ENCODE measurements at places on chromosomes 16 and 17. TPM values are rescaled to one million over a fixed set of nuclear protein-coding genes. Genes with fewer than 3 reads are reported as not detected.

Gene SOX8
- not detected for total RNA-seq

Gene DHX40
- 38.9 TPM for total RNA-seq

Gene KRT39
- not detected for total RNA-seq

DNA sequence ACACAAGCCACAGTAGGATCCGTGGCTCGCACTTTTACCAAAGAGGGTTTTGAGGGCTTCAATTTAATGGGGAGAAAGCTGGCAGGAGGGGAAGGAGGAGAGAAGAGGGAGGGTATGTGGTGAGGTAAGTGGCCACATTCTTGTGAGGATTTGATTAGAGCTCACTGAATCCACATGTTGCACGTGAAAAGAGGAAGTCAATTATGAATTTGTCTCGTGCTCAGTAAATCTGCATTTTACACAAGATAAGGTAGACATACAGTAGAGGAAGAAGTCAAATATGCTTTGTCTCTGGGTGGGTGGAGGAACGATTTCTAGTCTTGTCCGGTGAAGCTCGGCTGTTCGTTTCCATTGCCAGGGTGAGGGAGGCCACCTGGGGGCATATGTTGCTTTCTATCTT, 862 bp downstream of the ZNF232 start:
- no peak for DNase-seq

DNA sequence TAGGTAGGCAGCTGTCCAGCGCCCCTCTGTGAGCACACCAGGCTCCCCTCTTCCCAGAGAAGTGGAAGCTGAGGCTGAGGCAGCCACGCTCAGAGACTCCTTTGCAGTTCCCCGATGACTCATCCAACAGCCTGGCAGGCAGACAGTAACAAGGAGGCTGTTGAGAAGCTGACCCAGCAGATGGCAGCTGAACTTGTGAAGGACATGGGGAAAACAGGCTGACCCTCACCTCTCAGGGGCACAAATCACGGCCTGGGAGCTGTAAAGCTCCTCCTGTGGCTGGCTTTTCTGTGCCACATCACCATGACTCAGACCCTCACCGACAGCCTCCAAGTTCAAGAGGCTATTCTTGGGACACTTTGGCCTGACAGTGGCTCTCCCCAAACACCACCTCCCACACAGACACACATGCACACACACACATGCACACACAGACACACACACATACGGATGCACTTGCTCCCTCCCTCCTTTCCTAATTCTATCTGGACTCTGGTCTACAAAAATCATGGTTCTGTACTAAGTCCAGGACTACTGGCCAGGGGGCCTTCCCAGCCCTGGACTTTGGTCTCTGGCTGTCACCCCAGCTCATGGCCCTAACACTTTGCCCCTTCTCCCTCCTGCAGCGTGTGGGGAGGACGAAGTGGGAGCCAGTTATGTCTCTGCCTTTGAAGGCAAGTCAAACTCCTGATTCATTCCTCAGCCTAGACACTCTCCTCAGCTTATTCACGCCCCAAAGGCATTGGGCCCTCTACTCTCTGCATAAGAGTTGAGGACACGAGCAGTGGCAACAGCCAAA, 23.2 kb downstream of the MAP3K14 start:
- DNase-seq = peak; percentile 83

DNA sequence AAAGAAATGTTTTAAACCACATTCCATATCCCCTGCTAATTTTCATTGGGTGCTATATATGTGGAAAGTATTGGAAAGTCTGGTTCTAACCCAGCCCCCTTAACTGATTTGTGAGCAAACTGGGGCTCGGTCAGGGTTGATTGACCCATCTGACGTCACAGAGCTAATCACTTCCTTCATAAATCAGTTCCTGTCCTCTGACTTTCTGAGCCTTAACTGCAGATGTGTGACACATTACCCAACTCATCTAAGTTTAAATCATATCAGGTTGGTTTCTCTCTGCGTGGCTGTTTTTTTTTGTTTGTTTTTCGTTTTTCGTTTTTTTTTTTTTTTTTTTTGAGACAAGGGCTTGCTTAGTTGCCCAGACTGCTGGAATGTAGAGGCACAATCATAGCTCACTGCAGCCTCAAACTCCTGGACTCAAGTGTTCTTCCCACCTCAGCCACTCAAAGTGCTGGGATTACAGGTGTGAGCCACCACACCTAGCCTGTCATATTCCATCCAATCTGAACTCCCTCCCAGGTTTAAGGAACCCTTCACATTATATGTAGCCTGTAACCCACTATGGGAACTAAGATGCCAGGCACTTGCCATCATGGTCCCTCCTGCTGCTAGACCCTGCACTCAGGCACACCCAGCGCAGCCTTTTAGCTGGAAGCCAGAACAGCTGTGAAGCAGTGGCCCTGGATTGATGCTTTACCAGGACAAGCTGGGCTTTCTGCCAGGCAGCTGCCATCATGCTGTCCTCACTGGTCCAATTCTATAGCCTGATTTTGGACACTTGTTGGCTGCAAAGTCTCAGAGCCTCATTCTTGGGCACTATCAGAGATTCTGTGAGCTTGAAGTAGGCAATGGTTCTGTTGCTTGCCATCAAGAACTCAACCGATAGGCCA, 6.9 kb upstream of the BPTF start:
- no peak for DNase-seq

GRCh38 chr17:12530161-12530560, 135.5 kb upstream of the MYOCD start:
- DNase-seq = no peak

All from PC-9 (cell line).